Amniotic stem cell (primary cell): ENCODE measurements at places on chromosomes 2 and 18.

- no peak for DNase-seq
Observed at GRCh38 chr18:63953811-63954210, 4.7 kb downstream of the HMSD start.

DNA sequence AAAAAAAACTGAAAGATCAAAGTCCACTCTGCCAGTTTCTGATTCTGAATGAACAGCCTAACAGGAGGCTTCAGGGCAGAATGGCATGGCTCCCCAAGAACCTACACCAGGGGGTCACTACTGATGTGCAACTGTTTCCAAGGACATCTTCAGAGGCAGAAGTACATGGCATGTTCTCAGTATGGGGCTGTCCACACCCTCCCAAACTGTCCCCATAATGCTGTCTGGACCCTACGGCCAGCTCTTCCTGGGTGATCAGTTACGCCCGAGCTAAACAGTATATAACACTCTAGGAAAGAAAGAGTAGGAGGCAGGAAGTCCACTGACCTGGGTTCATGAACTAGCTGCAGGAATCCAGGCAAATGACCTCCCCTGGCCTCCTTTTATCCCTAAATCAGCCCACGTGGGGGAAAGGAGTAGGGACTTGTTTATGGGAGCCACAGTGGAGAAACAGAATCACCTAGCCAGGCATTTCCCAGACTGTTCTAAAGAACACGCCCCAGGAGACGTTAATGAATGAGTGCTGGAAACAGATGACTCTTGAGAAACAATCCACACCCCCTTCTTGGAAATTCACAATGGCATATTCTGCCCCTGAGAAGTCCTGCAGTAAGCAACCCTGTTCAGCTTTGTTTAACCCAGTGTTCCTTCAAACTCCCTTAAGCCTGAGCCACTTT lies 2.5 kb downstream of the TMBIM1 start:
- DNase-seq: no peak

- DNase-seq: no peak
Observed at GRCh38 chr2:197947219-197947757, 142.9 kb downstream of the PLCL1 start.

- DNase-seq: no peak
Observed at GRCh38 chr2:239476757-239477585, 76.2 kb upstream of the HDAC4 start.

- no peak for DNase-seq
Observed at GRCh38 chr2:76296438-76296837, 585.7 kb upstream of the GCFC2 start.

DNA sequence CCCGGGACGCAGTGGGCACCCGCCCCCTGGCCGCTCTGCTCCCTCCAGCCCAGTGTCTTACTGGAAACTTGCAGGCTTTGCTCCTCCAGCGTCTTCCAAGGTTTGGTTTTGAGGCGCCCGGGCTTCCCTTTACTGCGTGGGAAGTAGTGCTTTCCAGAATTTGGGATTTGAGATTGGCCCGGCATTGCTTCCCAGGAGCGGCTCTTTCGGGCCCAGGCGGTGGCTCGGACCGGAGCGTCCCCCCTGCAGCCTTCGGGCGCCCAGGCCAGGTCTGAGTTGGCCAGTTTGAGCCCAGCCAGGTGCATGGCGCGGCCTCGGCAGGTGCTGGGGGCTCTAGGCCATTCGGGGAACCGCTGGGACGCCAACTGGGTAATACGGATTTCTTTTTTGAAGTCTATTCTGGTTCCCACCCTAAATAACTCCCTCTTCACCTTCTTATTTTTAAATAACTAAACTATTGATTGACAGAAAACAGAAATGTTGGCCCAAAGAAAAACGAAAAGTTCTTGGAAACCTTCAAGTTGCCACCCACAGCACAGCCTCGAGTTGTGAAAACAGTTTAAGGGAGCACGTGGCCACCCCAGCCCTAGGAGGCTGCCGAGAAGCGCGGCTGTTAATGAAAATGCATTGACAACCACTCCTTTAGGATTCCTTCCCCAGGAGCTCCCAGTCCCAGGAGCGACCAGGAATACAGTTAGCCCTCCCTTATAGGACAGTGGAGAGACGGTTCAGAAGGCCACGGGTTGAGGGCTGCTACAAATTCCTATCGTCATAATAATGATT lies 766 bp downstream of the SNTG2 start:
- no peak for DNase-seq

- no peak for DNase-seq
Observed at GRCh38 chr18:28193177-28193778, 16.3 kb upstream of the CDH2 start.

DNA sequence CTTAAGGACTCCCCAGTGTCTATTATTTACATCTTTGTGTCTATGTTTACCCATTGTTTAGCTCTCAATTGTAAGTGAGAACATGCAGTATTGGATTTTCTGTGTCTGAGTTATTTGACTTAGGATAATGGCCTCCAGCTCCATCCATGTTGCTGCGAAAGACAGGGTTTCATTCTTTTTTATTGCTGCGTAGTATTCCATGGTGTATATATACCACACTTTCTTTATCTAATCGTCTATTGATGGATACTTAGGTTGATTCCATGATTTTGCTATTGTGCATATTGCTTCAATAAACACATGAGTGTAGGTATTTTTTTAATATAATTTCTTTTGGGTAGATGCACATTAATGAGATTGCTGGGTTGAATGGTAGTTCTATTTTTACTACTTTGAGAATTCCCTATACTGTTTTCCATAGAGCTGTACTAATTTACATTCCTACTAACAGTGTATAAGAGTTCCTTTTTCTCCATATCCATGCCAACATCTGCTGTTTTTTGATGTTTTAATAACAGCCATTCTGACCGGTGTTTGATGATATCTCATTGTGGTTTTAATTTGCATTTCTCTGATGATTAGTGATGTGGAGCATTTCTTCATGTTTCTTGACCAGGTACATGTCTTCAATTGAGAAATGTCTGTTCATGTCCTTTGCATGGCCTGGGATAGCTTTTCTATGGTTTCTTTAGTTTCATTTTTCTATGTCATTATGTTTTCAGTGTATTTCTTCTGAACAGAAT lies 21.8 kb downstream of the MTCL1 start:
- no peak for DNase-seq

DNA sequence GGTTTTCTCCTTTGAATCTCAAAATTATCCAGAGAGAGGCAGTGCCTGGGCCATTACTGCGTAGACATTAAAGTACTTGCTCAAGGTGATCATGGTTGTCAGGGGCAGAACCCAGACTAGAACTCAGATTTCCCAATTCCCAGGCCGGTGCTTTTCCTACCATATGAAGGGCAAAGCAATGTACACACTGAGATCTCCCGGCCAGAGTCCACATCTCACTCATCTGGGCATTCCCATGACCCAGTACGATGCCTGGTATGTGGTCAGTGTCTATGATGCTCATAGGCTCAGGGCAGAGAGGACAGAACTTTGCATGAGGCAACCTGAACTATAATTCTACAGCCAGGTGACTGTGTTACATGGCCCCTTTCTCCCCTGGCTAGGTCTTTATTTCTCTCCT lies 531.4 kb downstream of the TDRD15 start:
- DNase-seq: no peak

DNA sequence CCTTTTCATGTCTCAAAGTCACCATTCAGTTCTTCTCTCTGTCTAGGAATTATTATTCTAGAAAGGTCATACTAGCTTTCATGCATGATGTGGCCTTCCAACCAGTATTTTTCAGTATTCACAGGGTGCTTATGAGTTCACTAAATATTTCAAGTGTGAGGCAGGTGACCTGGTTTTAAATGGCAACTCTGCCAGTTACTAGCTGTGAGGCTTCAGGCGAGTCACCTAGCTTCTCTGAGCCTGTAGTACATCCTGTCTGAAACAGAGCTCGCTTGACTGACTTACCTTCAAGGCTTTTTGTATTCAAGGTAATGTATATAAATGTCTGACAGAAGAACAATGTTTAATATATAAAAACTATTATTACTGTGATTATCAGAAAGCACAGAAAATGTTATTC lies 19.4 kb upstream of the ACVR1 start:
- no peak for DNase-seq

- no peak for DNase-seq
Observed at GRCh38 chr2:101111917-101112771, 39.0 kb downstream of the TBC1D8 start.

- DNase-seq: peak; percentile 30
Observed at GRCh38 chr2:10303694-10304378, 1.1 kb downstream of the HPCAL1 start.

DNA sequence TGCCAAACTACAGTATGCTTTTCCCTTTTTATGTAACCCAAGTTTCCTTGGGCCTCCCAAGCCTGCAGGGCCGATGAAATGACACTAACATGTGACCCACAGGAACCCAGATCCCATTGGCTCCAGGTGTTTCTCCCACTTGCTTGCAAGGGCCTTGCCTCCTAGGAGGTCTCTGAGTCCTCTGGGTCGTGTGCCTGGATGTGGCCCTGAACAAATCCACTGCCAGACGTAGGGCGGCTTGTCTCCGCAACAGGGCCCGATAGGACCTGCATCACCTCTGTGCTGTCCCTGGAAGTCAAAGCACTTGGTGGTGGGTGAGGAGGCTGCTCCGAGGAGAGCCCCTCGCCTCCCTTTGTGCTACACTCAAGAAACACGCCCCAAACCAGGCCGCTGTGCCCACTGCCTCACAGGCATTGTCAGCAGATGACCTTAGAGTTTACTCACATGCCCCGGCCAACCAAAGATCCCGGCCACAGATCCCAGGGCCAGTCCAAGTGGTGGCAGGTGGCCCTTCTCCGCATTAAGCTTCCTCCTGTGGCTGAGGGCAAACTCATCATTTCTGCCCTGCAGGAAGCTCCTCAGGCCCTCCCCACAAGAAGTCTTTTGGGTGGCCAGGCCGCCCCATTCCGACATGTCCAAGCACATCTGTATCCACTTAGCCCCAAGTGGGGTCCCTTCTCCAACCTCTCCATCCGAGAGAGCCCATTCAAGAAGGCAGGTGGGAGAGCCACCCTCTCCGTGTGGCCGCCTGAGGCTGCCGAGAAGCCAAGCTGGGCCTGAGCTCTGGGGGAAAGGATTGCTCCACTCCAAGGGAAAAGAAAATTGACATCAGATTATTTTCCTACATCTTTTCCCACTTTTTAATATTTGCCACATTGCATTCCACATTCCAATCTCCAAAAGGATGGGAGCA lies 76.7 kb downstream of the GFPT1 start:
- no peak for DNase-seq

- DNase-seq: no peak
Observed at GRCh38 chr2:67399144-67399543, 2.0 kb downstream of the ETAA1 start.

DNA sequence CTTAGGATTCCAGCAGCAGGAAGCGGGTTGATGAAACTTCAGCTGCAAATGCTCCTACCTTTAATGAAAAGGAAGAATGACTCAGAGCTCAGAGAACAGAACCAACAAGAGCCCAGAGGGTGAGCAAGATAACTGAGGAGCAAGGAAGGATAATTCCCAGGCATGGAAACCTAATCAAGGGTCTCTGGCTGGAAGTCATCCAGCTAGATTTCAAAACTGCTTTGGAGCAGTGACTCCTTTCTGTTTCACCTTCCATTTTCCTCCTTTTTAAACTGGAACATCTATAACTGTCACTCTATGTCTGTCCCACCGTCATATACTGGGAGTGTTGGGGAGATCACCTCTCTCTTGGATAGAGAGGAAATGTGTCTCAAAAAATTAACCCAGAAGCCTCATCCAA lies 148.4 kb upstream of the RAB6C start:
- no peak for DNase-seq

- peak; percentile 74 for DNase-seq
Observed at GRCh38 chr2:235468978-235469655, 24.7 kb upstream of the AGAP1 start.

DNA sequence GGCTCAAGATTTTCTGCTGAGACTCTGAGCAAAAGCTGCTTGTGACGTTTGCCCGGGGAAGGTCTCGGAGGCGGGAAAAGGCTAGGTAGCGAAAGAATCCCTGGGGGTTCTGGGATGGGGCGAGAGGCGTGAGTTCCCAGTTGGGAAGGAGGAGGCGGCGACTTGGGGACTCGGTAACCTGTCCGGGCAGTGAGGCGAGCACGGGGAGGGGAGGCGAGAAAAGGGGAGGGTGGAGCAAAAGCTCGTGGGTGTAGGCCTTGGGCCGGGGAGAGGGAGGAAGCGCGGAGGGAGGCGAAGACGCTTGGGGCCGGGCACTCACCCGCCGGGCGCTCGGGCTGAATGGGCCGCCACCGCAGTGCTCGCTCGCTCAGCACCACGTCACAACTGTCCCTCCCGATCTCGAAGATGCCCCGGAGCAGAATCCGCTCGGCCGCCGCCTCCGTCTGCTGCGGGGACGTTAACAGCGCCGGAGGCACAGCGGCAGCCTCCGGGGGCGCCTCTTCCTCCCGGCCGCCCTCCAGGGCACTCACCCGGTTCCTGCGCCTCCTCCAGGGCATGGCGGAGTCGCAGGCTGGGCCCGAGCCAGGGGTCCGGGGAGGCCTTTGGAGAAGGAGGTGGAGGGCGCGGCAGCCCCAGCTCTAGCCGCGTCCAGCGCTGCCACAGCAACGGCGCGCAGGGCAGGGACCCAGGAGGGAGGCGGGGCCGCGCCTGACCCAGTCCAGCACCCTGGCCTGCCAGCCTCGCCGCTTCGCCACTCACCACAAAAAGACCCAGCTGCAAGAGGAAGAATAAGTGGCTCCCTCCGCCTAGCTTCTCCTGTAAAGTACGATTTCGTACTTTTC lies at the start of gene CERKL:
Gene CERKL (minus strand): TSS at position 656 of the 842 bp plus-strand sequence. CDS start 99 bp downstream, at position 557.
- no peak for DNase-seq

- DNase-seq: no peak
Observed at GRCh38 chr2:15058721-15059157, 426.2 kb downstream of the LRATD1 start.

- no peak for DNase-seq
Observed at GRCh38 chr2:117523711-117524238, 290.7 kb upstream of the DDX18 start.

DNA sequence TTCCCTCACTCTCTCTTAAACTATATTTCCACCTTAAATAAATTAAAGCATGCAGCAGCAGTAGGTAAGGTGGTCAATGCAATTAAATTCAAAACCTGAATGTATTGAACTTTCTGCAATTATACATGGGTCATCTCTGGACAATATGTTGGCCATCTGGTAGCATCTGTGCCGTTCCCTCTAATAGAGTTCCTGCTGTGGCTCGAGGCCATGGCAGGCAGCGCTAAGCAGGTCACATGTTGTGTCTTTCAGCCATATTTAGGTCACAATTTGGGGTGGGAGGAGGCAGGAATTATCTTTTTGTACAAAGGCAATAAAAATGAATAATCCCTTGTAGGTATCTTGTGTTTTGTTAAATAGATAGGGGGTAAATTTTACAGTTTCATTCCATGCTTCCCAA lies 676.2 kb downstream of the ZEB2 start:
- no peak for DNase-seq

DNA sequence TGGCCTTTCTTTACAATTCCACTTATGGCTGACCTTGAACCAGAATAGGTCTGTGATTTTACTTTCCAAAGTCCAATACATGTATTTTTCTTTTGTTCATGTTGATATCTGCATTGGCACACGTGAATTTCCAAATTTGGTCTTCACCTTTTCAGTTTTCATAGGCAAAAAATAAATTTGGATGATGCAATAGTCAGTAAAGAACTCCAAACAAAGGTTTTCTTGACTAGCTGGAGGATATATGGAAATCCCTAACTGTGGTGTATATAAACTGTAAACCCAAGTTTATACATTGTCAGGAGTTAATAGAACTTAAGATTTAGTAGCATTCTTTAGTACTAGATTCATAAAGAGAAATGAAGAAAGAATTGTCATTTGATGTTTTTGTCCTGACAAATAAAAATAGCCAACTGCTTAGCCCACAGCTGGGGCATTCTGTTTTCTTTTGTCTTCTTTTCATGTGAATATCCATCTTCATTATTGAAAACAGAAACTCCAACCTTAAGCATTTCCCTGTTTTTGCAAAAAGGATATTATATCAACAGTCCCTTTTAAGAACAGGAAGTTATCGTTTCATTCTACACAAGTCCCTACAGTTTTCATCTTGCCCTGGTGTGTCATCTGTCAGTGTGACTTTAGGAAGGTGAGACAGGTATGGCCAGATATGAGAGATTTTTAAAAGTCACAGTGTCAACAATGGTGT lies 132.9 kb downstream of the BCL2 start:
- DNase-seq: no peak
